CD4-positive, alpha-beta memory T cell (primary cell): ENCODE measurements at places on chromosomes 4 and X.

DNA sequence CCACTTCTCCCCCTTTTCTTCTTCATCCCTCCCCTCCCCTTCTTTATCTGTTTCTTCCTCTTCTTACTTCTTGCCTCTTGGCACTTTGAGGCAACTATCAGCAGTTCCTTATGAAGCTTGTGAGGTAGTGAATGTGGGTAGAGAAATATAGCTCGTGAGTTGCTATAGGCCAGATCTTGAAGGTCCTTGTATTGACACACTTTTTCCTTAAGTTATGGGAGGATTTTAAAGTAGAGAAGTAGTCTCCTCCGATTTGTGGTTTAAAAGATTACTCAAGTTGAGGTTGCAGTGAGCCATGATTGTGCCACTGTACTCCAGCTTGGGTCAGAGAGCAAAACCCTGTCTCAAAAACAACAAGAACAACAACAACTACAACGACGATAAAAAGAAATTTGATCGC is 3.4 kb upstream of the RRAGB start:
- no peak for DNase-seq

- no peak for DNase-seq
Measured at GRCh38 chr4:89129080-89129640, 17.8 kb downstream of the TIGD2 start.

DNA sequence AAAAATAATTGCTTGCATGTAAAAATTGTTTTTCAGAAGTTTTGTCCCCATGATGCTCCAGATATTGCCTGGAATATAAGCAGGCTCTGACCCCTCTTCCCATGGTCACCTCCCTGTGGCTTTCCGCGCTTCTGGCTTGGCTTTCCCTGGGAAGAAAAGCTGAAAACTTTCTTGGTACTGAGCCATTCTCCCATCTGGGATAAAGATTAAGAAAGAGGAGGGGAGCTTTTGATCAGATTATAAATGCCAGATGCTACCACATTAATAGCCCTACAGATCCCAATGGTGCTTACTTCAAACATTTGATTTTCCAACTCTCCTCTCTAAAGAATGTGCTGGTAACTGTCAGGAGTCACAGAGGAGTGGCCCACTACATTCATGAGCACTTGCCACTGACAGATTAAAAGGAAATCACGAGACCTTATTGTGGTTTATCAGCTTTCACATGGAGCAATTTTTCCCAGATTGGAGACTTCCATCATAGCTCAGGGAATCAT is 54.4 kb upstream of the GAB1 start:
- no peak for DNase-seq

DNA sequence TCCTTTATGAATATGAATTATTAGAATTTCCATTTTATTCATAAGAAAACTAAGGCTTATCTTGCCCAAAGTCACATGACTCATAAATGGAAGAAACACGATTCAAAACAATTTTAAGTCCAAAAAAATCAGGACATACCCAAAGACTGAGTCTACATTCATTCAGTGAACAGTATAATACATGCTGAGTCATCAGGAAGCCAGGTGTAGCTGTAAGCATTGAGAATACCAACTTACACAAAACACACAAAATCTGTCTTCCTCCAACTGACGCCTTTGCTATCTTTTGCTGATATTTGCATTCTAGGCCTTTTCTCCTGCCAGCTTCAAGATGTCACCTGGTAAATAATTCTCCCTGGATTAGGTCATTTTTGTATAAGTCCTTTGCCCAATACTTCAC is 520.1 kb upstream of the GALNT7 start:
- DNase-seq: no peak

- no peak for DNase-seq
Measured at GRCh38 chrX:26146024-26146423, 7.9 kb downstream of the MAGEB18 start.

GRCh38 chrX:101693476-101693875 is 33.8 kb upstream of the ARMCX2 start:
- DNase-seq: no peak

GRCh38 chr4:7798178-7798995 is 141.3 kb downstream of the AFAP1 start:
- DNase-seq: no peak

GRCh38 chrX:37998586-37999262 is 7.6 kb upstream of the SYTL5 start:
- no peak for DNase-seq

DNA sequence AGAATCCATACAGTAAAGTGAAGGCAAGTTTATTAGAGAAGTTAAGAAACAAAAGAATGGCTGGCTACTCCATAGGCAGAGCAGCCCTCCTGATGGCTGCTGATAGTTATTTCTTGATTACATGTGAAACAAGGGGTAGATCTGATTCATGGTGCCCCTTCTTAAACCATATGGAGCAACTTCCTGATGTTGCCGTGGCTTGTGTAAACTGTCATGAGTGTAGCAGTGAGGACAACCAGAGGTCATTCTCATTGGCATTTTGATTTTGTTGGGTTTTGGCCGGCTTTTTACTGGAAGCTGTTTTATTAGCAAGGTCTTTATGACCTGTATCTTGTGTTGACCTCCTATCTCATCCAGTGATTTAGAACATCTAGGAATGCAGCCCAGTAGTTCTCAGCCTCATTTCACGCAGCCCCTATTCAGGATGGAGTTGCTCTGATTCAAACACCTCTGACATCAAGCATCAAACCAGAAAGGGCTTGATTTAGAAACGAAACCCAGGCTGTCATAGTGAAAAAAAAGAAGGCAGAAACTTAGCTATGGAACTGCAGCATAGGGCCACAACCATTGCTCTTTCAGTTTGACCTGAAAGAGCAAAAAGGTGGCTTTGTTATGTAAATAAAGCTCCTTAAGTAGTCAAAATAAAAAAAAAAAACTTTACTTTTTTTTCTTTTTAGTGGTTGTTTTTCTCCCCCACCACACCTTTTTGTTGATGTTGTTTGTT is 37.8 kb downstream of the SPCS3 start:
- DNase-seq: no peak

GRCh38 chr4:83603129-83603528 is 67.2 kb downstream of the GPAT3 start:
- DNase-seq: no peak
